ENCODE measurements at places on chromosomes 16 and 17. TPM values are rescaled to one million over a fixed set of nuclear protein-coding genes. Genes with fewer than 3 reads are reported as not detected.

GRCh38 chr16:29231244-29231643, 175.3 kb downstream of the NPIPB11 start:
- DNase-seq: no peak

- peak; percentile 24 for DNase-seq
Observed at GRCh38 chr17:60720763-60721531, 43.3 kb downstream of the BCAS3 start.

Gene CCDC144A
- 0.34 TPM for polyA plus RNA-seq

- no peak for DNase-seq
Observed at GRCh38 chr16:48970216-48970615, 311.4 kb downstream of the CBLN1 start.

GRCh38 chr16:67311607-67312488, 14.7 kb downstream of the KCTD19 start:
- DNase-seq: no peak

Gene CMIP
- 64.5 TPM for polyA plus RNA-seq

Gene C17orf107
- 2.1 TPM for polyA plus RNA-seq

DNA sequence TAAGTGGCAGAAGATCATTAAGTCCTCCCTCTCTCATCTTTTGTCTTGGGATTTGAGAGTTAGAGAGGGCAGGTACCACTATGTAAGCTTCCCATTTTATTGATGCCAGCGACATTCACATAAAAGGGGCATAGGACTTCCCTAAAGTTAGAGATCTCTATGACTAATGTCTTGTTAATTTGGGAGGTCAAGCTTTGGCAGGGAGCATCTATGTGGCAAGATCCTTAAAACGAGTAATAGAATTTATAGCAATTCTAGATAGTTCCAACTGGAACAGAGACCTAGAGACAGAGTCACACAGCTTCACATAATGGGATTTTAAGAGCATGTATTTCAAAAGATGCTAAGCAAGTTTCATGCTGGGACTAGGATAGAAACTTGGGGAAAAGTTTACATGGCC, 308.0 kb downstream of the MAP2K6 start:
- DNase-seq: no peak

All from large intestine (tissue), 12 donors.